Nucleus accumbens (tissue), 56 donors: ENCODE measurements at places on chromosomes 6 and 20.

DNA sequence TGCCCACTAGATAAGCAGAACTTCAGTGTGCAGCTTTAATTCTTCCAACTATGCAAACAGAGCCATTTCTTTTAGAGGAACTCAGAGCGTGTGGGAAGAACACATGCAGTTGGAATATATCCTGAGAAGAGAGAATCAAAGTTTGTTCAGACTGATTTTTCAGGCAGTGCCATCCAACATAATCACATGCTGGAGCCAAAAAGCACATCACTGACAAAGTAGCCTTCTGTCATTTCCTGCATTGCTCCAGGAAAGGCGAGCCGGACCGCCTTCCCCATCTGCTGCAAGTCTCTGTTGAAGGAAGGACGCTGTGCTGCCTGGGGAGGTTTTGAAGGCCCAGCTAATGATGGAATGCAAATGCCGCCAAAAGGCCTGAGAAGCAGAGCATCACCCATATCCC lies 98.4 kb downstream of the DOK5 start:
- no peak for DNase-seq

- no peak for DNase-seq
Measured at GRCh38 chr6:160464744-160465143, 116.6 kb downstream of the SLC22A3 start.

GRCh38 chr6:69456086-69456485 lies 340.7 kb downstream of the LMBRD1 start:
- DNase-seq, result no peak

GRCh38 chr20:17524560-17524959 lies 6.6 kb downstream of the BFSP1 start:
- no peak for DNase-seq

- DNase-seq, result no peak
Measured at GRCh38 chr20:46605181-46605580, 46.1 kb downstream of the SLC13A3 start.

DNA sequence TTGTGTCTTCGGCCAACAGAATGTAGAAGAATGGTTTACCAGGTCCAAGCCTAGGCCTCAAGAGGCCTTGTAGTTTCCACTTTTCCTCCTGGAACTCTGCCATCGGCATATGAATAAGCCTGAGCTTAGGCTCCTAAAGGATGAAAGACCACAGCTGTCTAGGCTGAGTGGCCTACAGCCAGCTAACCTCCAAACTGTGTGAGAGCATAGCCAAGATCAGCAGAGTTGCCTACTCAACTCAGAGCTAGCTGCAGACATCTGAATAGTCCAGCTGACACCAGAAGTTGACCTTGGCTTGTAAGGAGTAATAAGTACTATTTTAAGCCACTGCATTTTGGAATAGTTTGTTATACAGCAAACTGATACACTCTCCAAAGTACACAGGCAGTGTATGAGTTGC lies 52.6 kb upstream of the SMIM29 start:
- no peak for DNase-seq

- no peak for DNase-seq
Measured at GRCh38 chr20:3981132-3981452, 34.3 kb downstream of the RNF24 start.

GRCh38 chr20:51720854-51721253 lies 47.3 kb downstream of the ATP9A start:
- no peak for DNase-seq

DNA sequence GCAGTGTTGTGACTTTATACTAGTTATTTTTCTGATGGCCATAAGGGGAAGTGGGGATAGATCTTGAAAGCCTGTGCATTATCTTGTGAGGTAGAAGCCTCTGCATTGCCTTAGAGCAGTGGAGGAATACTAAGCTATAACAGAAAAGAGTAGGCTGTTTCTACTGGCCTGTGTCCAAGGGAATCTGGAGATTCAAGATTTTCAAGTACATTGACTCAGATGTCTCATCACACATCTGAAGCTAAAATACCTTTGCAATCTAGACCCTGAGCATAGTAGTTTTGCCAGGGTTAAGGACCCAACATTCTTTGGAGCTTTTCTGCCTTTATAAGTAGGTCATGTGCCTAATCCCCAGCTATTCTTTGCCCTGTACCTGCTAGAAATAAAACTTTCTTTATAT lies 272.3 kb downstream of the TENT5A start:
- no peak for DNase-seq

DNA sequence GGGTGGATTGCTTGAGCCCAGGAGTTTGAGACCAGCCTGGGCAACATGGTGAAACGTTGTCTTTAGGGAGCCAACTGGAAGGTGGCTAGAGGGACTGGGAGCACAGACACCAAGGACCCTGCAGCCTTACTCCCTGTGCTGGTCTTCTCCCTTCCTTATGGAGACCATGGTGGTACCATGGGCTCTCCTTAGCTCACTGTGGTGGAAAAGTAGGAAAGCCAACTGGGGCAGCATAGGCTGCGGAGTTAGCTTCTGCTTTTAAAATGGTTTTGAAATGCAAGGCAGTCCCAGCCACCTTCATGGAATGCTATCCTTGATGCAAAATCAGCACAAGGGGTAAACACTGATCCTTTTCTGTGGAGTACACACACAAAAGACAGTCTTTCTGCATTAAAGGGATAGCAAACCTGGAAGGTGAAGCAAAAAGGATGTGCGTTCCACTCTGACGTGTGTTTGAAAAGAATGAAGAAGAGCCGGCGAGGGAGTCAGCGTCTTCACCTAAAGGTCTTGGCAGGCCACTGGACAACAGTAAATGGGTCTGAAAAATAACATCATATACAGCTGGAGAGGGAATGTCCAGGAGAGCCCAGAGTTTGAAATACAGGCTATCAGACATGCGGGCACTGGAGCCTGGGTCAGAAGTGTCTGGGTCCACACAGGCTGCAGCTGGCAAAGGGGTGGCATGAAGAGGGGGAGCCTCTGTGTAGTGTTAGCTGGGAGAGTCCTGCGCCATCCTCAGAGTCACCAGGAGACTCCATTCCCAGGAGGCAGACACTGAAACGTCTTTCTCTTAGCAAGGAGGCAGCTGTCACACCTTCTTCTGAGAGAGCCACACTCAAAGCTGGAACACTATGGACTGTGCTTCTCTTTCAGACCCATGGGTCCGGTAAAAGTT lies 58.5 kb downstream of the GPR6 start:
- DNase-seq, result no peak

DNA sequence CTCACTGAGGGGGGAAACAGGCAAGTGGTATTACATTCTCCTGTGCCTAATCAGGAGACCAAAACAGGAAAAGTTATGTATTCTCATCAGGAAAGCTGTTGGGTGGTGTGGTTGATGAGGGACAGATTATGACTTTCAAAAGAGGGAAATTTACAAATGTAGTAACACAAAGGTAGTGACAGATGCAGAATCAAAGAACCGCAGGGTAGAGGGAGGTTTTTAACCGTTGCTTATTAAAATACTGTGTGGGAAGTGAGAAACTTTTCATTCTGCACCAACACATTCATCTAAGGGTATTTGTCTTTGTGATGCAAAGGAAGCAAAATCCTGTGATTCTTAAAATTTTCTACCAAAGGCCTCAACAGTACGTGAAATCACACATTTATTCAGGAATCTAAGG lies 288.2 kb upstream of the MAN1A1 start:
- DNase-seq, result no peak

DNA sequence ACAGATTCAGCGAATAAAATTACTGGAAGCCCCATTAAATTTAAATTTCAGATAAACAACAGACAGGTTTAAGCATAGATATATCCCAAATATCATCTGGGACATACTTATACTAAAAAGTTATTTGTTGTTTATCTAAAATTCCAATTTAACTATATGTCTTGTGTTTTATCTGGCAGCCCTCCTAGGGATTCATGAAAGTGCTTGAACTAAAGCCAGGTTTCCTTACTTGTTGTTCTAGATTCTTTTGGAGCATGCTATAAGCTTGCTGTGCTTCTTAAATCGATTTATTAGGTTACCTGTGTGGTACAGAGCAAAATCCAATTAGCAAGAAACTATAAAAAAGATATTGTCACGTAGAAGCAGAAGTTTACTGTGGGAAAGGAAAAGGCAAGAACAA lies 202.5 kb upstream of the GMDS start:
- no peak for DNase-seq

DNA sequence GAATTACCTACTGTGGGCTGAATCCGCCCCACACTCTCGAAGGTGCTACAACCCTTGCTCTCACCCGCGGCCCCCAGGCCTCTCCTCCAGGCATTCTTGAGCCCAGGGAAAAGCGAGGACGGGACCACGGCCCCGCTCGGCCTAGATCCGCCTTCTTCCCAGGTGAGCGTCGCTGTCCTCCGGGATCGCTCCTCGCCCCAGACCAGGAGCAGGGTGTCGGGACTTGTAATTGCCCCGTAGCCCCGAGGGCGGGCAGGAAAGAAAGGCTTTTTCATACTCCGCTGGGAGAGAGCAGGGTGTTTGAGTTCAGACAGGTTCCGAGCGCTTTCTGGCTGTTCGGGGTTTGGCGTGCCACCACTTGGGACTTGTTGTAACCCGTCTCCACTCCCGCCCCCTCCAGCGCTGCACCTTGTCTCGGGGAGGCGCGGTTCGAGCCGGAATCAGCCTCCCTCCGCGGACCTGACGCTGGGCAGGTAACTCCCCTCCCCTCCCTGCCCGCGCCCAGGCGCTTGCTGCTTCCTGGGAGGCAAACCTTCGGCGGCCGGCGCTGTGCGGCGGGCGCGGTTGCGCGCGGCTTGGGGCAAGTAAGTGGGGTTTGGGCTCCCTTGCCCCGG lies at the start of gene FAM83B:
TSS of gene FAM83B (plus strand) at position 529 of the 614 bp plus-strand sequence. CDS start 23,476 bp downstream, outside the sequence.
- DNase-seq, result no peak

DNA sequence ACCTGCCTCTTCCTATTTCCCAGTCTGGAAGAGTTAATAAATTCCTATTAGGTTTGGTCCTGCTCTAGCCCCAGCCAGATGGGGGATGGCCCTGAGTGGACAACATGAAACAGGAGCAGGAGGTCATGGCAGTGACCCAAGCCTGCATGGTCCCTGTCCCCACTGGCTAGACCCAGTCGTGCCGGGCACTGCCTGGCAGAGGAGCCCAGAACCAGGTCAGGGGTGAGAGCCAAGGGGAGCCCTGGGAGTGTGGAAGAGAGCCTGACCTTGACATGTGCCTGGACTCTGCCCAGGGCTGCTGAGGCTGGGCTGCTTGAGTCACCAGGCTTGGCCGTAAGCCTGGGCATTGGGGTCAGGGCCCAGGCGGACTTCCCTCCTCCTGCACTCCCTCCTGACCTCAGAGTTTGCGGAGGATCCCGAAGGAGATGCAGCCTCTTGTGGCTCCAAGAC lies 3.6 kb downstream of the AVP start:
- peak; percentile 11 for DNase-seq

GRCh38 chr6:3326184-3326971 lies 67.6 kb downstream of the PSMG4 start:
- no peak for DNase-seq

DNA sequence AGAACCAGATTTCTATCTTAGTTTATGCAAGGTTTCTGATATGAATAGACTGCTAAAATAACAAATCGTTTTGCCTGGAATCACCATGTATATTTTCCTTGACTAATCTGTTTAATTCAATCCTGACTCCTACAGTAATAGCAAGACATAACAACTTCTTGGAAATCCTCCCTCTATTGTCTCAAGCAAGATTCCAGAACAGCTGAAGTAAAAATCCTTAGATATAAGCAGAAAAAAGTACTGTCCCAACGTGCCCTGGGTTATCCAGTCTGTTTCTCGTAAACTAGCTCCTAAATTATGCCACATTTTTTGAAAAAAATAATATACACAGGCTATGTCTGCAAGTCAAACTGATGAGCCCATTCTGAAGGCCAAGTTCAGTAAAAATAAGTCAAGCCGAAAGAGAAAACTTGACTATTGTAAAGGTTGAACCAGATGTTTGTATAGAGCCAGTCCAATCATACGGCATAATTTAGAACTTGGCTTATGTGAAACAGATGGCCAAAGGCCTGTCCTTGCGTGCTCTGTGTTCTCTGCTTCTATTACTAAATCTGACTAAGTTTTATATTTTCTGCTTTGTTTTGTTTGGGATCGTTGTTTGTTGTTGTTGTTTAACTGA lies 341.6 kb upstream of the NRSN1 start:
- no peak for DNase-seq

DNA sequence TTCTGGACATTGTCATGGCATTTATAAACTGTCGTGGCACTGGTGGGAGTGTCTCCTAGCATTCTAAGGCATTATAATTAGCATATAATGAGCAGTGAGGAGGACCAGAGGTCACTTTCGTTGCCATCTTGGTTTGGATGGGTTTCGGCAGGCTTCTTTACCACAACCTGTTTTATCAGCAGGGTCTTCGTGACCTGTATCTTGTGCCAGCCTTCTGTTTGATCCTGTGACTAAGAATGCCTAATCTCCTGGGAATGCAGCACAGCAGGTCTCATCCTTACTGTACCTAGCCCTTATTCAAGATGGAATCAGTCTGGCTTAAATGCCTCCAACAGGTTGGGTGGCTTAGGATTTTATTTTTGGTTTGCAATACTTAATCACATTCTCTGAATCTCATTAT lies 142.7 kb upstream of the GGTLC1 start:
- no peak for DNase-seq

GRCh38 chr6:89087881-89088280 lies 7.3 kb downstream of the PNRC1 start:
- no peak for DNase-seq

DNA sequence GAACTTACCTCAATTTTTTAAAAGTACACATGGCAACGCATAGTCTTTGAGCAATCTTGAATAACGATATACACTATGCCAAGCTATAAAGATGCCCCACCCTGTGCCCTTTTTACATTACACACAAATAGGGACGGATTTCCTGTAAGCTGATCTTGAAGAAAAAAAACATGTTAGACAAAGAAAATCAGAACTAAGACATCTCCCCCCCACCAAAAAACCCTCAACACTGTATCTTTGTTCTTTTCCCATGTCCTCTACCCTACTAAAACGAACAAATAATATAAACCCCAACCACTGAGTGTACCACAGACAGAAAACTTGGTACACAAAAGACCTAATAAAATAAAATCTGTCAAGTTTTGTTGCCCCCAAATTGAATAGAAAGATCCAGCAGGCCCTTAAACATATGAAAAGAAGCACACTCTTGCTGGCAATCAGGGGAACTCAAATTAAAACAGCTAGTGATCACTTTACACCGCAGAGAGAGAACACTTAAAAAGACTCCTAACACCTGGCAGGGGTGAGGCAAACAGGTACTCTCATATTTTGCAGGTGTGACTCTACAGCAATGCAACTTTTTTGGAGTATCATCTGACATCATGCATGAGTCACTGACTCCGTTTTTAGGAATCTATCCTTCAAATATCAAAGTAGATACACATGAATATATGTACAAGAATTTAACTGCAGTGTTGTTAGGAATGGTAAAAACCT lies 29.6 kb downstream of the BACH2 start:
- DNase-seq, result no peak

- peak; percentile 5 for DNase-seq
Measured at GRCh38 chr6:109187399-109188114, 92.2 kb downstream of the CEP57L1 start.

- no peak for DNase-seq
Measured at GRCh38 chr6:143107440-143107839, 46.8 kb downstream of the AIG1 start.
